Esophagus squamous epithelium (tissue), 5 donors: ENCODE measurements at places on chromosomes 6 and 20.

DNA sequence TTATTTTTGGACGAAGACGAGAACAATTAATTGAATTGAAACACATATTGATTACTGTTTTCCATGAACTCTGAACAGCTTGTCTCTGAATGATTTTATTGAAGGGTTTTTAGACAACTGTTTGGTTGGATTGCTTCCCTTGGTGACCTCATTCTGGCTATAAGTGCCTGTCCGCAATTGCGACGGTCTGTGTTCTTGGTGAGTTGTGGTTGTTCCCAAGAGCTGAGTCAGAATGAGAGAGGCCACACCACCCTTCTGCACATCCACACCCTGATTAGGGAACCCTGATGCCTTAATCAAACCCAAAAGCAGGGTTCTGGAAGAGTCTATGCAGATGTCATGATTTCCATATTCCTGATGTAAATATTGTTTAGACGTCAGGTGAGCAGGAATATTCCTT, 747.0 kb downstream of the PTPRT start:
- no peak for DNase-seq

- DNase-seq: no peak
These were observed 14.4 kb downstream of the ADTRP start for GRCh38 chr6:11764250-11764604.

DNA sequence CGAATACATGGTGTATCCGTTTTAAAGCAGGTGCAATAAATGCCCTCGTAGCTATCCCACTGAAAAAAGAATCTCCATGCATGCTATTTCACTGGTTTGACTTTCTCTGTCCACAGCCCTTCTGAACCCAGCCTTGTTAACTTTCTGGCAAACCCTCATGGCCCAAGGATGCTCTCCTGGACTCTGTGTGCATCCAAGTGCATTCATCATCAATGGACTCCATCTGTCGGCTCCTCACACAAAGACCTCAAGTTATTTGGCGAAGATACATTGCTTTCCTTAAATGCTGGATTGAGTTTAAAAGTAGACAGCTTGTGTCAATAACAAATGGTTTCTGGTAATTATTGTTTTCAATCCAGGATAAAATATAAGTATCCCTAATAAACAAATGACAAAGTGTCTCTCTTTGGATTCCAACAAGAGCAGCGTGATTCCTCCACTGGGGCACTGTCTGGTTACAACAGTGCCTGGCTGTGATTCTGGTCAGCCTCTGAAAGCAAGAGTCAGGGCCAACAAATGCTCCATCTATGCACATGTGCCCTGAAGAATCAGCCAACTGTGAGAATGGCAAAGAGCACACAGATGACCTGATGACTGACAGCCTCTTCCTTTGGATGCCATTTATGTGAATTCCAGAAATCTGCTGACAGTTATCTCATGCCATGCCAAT, 55.7 kb downstream of the FYN start:
- DNase-seq: no peak

DNA sequence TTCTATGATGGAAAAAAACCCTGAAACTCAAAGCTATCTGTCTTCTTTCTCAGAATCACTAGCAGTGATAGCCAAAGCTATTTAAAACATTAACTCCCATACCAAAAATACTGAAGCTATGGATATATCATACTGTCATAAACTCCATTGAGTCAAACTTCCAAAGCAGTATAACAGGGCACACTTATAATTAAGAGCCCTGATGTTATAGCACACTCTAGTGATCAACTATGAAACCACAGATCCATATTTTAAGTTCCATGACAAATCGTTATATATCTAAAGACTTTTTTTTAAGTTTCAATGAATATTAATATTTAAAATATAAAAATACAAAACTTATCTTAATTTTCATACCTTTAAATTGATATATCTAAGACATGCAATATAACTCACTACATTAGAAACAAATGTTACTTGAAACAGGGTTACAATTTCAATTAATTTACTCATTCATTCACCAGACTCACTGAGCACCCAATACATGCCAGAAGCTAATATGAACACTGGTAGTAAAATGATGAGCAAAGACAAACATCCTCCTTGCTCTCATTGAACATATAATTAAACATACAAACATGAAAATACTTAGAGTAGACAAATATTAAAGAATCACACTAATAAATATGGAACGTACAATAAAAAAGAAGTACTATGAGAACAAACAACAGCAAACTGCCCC, 69.3 kb downstream of the IBTK start:
- DNase-seq: no peak

GRCh38 chr6:46918806-46919205, 2.9 kb downstream of the ADGRF5 start:
- no peak for DNase-seq
